ENCODE measurements at places on chromosomes 7 and 10.
A peak's percentile ranks its signal among the peaks of the same experiment; 100 is the strongest.

DNA sequence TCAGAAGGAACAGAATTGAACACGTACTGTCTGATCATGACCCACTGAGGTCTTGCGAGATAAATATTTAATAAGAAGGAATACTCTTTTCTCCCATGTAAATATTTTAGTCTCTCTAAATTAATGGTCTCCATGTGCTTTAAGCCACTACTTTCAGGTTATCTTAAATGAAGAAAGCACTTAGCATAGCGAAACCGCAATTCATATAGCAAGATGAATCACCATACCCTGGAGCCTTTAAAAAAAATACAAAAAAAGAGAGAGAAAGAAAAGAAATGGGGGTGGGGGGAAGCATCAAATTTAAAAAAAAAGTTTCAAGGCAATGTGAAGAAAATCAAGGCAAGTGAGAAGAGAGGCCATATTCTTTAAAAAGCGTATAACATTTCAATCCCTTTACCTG lies 82.5 kb downstream of the CTTNBP2 start:
- DNase-seq, result no peak

DNA sequence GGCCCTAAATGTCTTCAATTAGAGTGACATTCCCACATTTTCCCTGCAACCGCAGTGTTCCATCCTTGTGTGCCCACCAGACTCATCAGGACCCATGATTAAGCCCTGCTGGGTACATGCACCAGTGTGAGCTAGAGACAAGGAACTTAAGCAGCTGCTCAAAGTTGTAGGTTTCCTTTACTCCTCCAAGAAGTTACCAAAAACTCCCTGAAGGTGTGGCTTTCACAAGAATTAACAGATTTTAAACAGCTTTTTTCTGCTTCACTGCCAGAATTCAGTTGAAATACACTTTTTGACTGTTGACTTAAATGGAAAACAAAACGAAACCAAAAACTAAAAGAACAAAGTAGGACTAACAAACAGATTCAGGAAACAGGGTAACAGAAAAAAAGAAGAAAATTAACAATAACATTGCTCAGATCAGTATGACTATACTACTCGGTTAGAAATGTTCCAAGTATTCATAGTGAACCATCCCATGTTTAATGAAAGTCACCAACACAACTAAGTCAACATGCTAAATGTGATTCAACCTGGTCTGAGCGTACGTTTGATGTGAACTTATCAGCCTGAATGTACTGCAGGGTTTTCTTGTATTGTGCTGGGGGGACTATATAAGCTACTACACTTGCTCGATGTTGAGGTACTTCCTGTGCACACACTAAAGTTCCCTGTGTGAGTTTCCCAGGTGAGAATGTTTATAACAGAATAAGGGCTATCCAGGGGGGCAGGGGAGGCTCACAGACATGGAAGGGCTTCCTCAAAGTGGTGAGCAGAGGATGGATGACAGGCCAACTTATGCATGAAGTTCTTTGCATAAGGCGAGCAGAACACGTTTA lies 22.2 kb downstream of the SLC37A3 start:
- peak; percentile 66 for DNase-seq

- DNase-seq, result no peak
Observed at GRCh38 chr7:17934612-17935240, 5.6 kb downstream of the SNX13 start.

DNA sequence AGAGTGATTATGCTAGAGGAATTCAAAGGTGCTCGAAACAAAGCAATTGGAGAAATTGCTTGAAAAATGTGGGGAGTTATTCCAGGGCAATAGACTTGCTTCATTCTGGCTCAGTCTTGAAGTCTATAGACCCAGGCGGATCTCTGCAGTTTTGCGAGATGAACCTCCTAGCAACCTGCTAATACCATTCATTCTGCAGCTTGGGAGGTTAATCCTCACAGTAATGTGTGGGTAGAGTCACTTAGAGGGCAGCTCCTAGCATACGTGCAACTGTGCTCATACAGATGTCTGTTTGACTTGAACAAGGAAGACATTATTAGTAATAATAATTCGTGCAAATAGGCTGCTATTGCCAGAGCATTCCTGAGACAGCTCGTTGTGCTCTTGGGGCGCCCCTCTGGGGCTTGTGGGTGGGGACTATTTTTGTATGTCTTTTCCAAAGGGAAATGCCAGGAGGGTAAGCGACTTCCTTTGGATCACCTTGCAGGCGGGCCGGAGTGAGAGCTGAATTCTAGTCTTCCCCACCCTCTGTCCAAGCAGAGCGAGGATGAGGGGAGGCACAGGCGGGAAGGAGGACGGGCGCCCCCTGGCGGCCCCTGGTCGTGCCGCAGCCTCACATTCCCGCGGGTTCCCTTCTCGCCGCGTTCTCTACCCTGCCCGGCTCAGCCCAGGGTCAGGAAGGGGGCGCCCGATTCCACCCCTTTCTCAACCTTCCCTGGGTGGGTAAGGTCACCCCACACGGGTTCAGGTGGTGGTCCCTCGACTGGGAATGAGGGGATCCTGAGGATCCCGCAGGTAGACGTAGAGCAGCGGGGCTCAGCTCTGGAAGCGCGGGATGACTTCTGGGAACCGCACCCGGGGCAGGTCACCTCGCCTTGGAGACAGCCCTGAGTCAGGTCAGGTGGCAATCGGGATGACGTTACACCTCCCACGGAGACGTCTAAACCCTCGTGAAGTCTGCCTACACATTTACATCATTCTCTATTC lies 241.5 kb downstream of the PHTF2 start:
- DNase-seq, result peak; percentile 76

- DNase-seq, result no peak
Observed at GRCh38 chr10:100009283-100009792, 409 bp downstream of the DNMBP start.

GRCh38 chr7:101159696-101160674 lies 5.4 kb downstream of the VGF start:
- no peak for DNase-seq

DNA sequence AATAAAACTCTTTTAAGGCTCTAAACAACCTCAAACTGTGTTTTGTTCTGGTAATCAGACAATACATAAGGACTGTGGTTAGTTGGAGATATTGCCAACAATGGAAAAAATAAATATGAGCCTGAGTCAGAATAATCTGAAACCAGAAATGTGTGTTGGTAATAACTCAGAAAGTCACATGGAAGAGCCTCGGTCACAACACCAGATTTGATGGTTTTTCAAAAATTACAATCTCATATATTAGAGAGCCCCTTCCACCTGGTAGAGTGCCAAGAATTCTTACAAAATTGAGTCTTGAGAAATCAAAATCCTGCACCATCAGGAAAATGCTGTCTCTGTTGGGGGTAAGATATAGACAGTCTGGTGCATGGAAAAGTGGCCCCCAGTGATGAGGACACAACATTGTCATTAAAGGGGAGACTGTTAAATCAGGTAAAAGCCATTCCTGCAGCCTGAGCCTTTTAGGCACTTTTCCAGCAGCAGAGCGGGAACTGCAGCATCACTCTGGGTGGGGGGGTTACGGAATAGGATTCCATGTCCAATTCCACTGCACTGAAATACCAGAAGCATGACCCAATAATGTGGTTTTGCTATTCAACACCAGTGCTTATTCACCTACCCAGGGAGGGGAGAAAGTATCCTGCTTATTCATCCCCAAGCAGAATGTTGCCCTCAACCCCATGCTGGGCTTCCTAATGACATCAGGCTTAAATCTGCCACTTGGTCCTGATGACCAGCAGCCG lies 9.5 kb upstream of the ADAM12 start:
- DNase-seq, result no peak

DNA sequence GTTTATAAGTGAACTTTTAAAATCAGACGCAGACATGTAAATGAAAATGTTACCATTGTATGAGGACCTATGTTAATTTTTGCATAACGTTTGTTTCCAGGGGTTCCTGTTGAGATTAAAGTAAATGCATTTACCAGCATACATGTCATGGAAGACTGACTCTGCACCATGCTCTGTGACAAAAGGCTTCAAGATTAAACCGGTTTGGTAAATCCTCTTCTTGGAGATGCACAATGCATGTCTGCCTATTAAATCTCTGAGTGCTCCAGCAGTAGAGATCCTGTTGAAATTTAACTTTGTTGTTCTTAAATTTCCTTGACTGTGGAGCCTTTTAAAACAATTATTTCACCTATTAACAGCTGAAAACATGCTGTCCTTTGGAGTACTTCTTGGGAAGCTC lies 36.5 kb upstream of the JAZF1 start:
- DNase-seq, result no peak

GRCh38 chr7:150432915-150433892 lies 17.2 kb upstream of the GIMAP8 start:
- no peak for DNase-seq

DNA sequence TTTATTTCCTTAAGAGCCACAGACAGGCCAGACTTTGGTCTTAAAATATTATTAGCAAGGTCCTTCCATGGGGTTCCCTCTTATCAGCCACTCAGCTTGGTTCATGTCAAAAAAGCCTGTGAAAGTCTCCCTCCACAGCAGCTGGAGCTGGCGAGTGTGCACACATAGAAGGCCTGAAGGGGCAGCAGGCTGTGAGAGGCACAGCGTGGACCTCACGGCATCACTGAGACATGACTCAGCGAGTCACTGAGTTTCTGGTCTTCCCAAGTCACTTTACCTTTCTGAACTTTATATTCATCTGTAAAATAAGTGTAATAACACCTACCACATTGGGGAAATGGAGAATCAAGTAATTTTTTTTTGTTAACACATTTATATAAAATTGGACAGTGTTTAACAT lies 8.7 kb downstream of the TAF3 start:
- DNase-seq, result no peak

- no peak for DNase-seq
Observed at GRCh38 chr10:125782616-125783015, 7.0 kb upstream of the MMP21 start.

- DNase-seq, result no peak
Observed at GRCh38 chr10:23150091-23150490, 42.0 kb upstream of the PTF1A start.

DNA sequence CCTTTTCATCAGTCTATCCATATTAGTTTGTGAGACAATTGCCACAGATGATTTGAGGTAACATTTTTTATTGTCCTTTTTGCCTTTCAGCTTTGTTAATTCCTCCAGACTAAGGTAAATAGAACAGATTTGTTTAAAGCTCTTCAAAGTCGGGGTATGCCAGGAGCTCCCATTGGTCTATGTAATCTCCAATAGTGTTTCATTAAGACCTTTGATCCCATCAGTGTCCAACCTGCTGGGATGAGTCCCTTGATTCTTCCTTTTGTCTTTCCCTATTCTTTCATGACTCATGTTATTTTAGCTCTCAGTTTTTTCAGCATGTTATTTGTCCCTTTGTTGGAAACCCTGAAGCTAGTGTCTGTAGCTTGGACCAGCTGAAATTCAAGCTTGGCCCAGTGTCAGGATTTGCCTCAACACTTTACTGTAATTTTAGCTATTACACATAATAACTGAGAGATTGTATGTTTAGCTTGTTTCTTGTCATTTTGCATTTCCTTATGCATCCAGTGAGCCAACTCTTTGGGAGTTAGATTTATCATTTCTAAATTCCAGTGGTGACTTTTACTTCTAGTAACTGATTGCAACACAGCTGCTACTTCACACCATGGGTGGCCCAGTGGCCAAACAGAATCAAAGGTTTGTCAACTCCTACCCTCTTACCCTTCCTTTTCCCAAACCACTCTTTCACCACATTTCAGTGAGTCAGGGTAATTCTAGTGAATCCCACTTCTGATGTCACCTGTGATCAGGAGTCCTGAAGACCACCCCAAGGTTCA lies 15.3 kb downstream of the AGBL3 start:
- no peak for DNase-seq

DNA sequence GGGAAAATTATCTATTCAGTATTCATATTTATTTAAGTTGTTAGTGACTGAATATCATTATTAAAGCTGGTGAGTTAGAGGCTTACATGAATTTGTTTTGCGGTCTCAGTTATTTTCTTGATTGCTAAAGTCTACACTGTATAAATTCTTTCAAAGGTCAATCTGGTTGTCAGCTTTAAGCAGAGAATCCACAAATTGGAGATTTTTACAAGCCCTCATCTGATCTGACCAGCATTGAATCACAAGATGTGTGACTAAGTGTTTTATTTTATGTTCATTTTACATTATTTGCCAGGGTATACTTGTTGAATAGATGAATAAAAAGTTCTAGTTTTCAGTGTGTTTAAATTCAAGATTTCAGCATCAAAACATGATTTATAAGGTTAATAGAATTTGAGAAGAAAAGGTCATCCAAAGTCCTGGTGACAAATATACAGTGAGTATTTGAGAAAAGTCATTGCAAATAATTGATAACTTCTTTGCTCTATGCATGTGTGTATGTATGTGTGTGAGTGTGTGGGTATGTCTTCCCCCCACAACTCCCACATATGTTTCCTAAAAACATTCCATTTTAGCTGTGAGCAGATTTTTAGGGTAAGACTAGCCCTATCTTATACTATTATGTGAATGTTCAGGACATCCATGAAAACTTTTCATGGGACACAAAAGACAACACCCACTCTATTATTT lies 4.4 kb downstream of the SEMA3A start:
- DNase-seq, result no peak

GRCh38 chr10:96675846-96676245 lies 44.5 kb downstream of the PIK3AP1 start:
- no peak for DNase-seq

DNA sequence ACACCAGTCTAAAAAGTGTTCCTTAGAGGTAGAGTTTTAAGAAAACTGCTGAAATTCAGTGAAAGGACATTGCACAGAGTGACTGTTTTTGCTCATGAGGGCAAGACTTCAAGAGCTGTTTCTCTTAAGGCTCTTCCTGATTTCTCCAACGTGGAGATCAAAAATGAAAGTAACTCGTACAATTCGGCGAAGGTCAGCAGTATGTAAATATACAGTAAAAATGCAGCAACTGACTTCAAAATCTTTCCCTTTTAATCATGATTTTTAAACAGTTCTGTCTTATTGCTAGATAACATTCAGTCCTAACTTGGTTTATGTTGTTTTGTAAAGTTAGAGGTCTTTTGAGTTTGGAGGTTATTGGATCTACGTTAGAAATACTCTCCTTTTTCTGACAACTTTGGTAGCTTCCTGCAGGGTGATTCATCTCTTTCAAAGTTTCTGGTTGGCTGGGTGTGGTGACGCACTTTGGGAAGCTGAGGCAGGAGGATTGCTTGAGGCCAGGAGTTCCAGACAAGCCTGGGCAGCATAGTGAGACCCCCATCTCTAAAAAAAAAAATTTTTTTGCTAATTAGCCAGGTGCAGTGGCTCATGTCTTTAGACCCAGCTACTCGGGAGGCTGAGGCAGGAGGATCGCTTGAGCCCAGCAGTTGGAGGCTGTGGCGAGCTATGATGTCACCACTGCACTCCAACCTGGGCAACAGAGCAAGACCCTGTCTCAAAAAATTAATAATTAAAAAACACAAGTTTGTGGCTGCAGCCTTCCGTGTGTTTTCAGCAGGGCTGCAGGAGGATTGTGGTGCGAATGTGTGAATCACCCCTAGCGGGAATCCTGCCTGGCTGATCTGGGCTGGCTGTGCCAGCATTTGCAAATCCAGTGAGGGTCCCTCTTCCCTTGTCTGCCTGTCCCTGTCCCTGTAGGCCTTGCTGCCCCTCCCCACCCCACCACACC lies 29.2 kb upstream of the AP5Z1 start:
- no peak for DNase-seq

DNA sequence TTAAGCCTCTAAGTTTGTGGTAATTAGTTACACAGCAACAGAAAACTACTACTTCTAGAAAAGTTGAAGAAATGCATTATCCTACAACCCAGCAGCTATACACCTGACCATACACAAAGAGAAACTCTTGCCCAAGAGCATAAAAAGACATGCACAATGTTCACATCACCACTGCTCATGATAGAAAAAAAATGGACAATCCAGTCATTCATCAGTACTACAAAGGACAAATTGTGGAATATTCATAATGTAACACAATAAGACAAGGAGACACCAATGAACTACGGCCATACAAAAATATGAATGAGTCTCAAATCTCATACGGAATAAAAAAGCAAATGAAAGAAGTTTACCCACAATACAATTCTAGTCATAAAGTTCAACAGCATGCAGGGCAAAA lies 87.4 kb downstream of the ZFAND4 start:
- no peak for DNase-seq

Measured in activated effector memory CD4-positive, alpha-beta T cell treated with anti-CD3 and anti-CD28 coated beads, Interleukin-2, amount 50 U/mL, for 16 hours (primary cell).